Stimulated activated CD4-positive, alpha-beta T cell treated with anti-CD3 and anti-CD28 coated beads, Interleukin-1b, Interleukin-23, amount 100 ng/mL, for 1 hour (primary cell): ENCODE measurements at places on chromosomes 1 and 21.

GRCh38 chr1:1109743-1110142, 6.1 kb downstream of the C1orf159 start:
- DNase-seq: no peak

GRCh38 chr1:19043579-19044443, 87.3 kb upstream of the IFFO2 start:
- DNase-seq: no peak

DNA sequence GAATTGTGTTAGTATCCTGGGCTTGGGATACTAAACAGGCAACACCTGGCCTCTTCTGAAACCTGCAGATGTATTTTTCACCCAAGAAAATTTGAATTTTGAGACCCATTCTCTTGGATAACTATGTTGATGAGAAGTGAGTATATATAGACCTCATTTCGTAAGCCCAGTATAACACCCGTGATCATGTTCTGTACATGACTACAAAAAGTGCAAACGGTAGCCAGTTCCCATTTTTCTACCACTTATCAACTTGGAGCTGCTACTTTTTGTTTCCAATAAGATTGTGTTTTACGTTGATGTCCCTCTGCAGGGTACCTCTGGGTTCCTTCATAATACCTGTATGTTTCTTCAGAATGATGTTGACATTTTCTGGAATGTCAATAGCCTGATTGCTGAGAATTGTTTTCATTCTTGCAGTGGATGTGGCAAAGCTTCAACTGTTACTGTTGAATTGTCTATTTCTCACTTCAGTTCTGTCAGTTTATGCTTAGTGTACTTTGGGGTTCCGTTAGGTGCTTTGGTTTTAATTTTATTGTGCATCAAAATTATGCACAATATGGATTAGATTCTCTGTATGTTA, 48.1 kb downstream of the ZFYVE9 start:
- no peak for DNase-seq

- DNase-seq: no peak
These were observed 176.0 kb upstream of the NRIP1 start for GRCh38 chr21:15240848-15241247.

DNA sequence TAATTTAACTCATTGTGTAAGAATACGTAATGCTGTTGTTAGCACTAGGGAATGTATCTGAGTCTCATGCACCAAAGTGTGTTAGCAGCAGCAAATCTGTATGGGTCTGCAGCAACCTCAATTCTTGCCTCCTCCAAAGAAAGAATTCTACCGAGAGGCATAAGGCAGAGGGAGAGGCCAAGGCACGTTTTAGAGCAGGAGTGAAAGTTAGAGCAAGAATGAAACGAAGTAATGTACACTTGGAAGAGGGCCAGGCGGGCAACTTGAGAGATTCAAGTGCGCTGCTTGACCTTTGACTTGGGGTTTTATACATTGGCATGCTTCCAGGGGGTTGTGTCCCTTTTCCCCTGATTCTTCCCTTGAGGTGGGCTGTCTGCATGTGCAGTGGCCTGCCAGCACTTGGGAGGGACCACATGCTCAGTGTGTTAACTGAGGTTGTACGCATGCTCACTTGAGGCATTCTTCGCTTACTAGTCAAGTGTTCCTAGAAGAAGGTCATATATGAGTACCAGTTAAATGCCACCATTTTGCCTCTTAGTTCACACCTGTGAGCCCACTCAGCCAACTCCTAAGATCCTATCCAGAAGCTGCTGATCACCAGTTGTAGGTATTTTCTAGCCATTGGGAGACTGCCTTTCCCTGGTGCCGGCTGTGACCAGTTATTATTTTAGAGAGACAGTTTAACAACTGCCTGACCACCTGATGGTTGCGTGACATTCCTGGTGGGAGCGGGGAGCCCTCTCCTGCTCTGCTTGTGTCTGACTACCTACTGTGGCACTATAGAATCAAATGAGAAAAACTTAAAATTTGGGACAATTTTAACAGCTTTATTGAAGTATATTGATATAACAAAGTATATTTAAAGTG, 2.7 kb upstream of the CNN3 start:
- no peak for DNase-seq

- DNase-seq: no peak
These were observed 355.3 kb upstream of the NEGR1 start for GRCh38 chr1:72637593-72637992.

DNA sequence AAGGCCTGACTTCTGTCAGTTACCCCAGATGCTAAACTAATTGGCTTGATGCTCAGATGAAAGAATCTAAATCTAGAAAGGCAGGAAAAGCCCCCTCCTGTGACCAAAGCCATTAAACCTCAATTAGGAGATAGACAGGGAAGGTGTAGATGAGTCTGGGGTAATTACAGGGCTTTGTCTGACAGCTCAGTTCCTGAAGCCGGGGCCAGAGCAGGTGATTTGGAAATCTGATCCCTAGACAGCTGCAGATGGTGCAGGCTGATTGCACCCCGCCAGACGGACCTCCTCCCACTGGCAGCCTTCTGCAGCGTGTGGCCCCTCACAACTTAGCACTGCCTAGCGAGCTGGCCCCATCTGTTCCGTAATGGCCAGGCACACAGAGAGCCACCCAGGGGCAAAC, 395.1 kb downstream of the HLX start:
- DNase-seq: no peak

- DNase-seq: no peak
These were observed 269.5 kb downstream of the HHAT start for GRCh38 chr1:210598135-210598652.

- DNase-seq: no peak
These were observed 26.0 kb upstream of the KCNA3 start for GRCh38 chr1:110700767-110701166.

DNA sequence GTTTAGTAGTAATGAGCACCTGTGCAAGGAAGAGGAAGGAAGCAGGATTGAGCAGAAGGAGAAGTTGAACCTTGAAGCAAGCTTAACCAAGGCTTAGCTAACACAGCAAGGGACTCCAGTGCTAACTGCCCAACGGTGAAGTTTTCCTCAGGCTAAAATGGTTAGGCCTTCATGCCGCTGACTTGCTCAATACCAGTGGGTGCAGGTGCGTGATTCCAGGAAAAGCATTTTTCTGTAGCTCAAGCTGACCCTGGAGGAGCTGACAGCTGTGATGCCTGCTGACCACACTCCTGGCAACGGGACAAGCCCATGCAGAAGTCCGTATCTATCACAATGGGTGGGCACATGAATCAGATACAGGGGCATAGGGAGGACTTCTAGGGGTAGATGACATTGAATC, 76.5 kb upstream of the FGGY start:
- no peak for DNase-seq

DNA sequence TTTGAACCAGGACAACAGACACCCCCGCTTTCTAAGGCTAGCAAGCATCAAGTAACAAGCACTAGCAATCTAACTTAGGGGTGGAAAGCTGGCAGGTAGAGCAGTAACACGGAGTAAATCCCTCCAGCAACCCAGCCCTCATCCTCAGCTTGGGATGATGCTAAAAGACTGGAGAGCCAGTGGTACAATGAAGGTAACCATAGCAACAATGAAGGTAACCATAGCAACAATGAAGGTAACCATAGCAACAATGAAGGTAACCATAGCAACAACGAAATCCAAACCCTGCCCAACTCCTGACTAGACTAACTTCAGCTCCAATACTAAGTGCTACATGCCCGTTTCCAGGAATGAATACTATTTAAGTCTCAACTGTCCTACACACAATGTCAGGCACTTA, 22.2 kb upstream of the EIF4G3 start:
- no peak for DNase-seq

- no peak for DNase-seq
These were observed 51.8 kb upstream of the A3GALT2 start for GRCh38 chr1:33372677-33373076.

DNA sequence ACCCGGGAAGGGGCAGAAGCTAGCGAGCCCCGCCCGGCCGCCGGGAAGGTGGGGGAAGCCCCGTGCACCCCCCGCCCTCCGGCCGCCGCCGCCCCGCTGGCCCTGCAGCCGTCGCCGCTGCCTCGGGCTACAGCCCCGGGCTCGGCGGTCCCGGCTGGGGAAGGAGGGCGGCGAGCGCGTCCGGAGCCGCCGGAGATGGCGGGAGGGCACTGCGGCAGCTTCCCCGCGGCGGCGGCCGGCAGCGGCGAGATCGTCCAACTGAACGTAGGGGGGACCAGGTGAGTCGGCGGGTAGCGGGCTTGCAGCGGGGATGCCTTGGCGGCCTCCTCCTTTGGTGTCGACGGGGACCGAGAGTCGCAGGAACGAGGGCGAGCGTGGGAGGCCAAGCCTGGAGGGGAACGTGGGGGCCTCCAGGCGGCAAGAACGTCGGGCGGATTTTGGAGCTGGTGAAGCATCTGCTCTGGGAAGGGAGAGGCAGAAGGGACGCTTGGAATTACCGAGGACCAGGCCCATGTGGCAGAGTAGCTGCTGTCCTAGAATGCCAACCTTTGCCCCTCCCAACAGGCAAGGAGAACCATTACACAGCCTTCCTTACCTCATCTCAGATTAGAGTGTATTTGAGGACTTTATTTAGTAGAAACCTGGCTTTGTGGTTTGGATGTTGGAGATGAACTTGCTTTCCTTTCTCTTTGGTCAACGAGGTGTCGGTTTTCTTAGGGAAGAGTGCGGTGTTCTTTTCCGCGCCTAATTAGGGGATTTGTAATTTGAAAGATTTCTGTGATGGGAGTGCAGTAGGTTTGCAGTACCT, 591 bp downstream of the KCTD3 start:
- no peak for DNase-seq

GRCh38 chr1:165187031-165188009, 169.2 kb downstream of the LMX1A start:
- DNase-seq: no peak

DNA sequence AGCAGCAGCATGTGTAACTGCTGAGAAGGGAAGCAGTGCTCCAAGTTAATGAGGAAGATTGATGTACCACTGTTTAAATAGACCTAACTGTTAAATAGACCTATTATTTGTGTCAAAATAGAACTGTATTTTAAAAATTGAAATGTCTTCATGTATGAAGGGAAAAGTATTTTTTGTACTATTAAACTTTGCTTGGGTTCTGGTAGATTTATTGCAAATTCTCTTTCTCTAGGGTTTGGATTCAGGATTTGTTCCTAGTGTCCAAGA, 128.3 kb downstream of the OSBPL9 start:
- no peak for DNase-seq

- DNase-seq: no peak
These were observed 121.9 kb downstream of the RGS21 start for GRCh38 chr1:192438737-192439136.

- DNase-seq: no peak
These were observed 79.0 kb upstream of the IFFO2 start for GRCh38 chr1:19035377-19036040.

- DNase-seq: no peak
These were observed 1.4 kb downstream of the CDA start for GRCh38 chr1:20590306-20590777.

DNA sequence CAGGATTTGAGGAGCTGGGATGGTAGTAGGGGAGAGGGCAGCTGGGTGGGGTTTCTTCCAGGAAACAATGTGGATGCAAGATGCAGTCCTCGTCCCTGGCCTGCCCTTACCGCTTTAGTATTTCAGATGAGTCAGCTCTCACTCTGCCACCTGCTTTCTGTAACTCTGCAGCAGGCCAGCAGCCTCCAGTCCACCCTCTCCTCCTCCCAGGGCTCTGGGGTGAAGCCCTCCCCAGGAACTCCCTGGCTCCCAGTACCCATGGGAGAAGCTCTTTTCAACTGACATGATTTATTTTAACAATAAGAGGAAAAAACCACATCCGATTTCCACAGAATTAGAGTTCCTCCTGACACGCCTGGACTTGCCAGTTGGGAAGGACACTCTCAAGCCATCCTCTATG, 39.0 kb upstream of the IL20 start:
- no peak for DNase-seq

DNA sequence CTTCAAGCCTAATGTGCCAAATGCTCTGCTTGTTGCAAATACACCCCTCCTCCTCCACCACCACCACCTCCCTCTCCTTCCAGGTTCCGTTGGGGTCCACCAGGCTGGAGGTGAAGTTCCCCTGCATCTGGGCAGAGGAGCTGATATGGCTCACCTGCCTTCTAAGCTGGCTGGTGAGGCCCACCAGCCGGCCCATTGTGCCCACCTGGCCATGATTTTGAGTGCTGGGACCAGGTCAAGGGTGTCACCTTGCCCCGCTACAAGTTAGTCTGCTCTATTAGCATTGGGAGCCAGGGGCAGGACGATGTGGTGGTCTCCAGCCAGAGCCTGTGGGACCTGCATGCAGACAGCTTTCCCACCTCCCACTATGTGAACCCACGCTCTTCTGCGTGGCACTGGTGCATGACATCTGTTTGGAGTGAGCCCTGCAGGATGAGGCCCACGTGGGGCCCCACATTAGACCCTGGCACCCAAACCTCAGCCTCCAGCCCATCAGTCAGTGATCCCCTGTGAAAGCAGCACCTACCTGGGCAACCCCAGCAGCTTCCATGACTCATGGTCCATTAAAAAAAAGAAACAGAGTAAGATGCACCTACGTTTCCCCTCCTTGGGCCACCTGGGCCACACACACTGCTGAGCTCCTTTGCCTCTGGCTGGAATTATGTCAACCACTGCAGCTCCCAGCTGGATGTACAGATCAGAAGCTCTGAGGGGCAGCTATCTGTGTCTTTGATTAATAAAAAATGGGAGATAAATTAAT, 15.6 kb upstream of the CDCP2 start:
- no peak for DNase-seq

GRCh38 chr1:85398391-85399064, 66.4 kb downstream of the DDAH1 start:
- no peak for DNase-seq

DNA sequence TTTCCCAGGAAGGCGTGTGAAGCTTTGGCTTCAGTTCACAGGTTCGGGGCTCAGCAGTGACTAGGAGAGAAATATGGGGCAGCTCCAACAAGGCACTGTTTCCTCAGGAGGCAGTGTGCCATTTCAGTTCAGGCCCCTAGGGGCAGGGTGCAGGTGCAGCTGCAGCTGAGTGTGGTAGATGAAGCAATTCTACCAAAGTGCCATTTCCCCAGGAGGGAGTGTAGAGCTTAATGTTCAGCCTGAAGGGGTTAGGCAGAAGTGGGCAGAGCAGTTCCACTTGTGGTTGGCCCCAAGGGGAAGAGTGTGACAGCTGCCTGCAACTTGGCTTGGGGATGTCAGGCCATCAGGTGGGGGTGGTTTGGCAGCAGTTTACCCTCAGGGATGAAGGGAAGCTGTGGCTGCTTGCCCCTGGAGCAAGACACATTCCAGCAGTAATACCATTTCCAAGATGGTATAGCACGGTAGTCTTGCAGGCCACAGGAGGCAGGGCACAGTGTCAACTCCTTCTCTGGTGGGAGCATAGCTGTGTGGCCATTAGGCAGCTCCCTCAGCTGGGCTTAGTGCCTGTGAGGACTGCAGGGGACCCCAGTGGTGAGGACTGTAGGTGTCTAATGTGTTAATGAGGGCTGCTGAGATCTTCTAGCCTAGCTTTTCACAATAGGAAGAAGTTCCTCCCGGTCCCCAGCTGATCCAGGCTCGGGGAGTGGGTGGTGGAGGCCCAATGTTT, 34.7 kb downstream of the RGSL1 start:
- DNase-seq: no peak

- no peak for DNase-seq
These were observed 166.8 kb upstream of the KCNJ6 start for GRCh38 chr21:38082936-38083485.

GRCh38 chr1:209375097-209375496, 208.4 kb upstream of the CAMK1G start:
- DNase-seq: no peak
